Myocyte (in vitro differentiated cells): ENCODE measurements at places on chromosomes 13 and 19. TPM values are rescaled to one million over a fixed set of nuclear protein-coding genes. Genes with fewer than 3 reads are reported as not detected.

- DNase-seq, result no peak
Measured at GRCh38 chr19:48344892-48345291, 18.8 kb downstream of the TMEM143 start.

- peak; percentile 72 for DNase-seq
Measured at GRCh38 chr13:49641801-49642291, 13.5 kb downstream of the ARL11 start.

GRCh38 chr13:33230178-33230881 is 55.2 kb downstream of the STARD13 start:
- DNase-seq, result no peak

C1QTNF9B gene
- total RNA-seq, result not detected in 2 replicates

GRCh38 chr19:12581100-12581499 is 29.5 kb downstream of the ZNF490 start:
- no peak for DNase-seq

C5AR2 gene
- total RNA-seq, result not detected in 2 replicates

DNA sequence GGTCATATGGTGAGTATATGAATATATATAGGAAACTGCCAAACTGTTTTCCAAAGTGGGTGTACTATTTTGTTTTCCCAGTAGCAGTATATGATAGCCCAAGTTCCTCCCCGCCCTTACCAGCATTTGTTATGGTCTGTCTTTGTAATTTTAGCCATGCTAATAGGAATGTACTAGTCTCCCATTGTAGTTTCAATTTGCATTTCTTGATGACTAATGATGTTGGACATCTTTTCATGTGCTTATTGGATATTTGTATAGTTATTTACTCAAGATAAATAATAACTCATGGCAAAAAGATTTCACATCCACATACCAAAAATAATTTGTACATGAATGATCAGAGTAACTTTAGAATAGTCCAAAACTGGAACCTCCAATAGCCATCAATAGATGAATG is 75.3 kb upstream of the SERP2 start:
- DNase-seq, result no peak

DNA sequence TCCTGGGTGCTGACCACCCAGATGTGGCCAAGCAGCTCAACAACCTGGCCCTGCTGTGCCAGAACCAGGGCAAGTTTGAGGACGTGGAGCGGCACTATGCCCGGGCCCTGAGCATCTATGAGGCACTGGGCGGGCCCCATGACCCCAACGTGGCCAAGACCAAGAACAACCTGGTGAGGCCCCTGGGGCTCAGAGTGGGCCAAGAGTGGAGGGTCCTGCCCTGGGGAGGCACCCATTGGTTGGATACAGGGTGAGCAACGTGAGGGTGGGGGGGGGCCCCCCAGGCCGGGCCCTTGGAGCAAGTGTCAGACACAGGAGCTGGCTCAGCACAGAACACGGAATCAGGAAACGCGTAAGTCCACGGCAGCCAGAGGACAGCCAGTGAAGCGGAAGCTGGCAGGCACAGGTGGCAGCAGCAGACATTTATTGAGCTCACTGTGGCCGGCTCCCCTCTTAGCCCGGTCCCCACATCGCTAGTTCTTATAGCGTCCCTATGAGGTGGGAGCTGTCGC is 8.9 kb downstream of the KLC3 start:
- no peak for DNase-seq

- no peak for DNase-seq
Measured at GRCh38 chr19:50837300-50837699, 3.9 kb upstream of the KLK15 start.

DNA sequence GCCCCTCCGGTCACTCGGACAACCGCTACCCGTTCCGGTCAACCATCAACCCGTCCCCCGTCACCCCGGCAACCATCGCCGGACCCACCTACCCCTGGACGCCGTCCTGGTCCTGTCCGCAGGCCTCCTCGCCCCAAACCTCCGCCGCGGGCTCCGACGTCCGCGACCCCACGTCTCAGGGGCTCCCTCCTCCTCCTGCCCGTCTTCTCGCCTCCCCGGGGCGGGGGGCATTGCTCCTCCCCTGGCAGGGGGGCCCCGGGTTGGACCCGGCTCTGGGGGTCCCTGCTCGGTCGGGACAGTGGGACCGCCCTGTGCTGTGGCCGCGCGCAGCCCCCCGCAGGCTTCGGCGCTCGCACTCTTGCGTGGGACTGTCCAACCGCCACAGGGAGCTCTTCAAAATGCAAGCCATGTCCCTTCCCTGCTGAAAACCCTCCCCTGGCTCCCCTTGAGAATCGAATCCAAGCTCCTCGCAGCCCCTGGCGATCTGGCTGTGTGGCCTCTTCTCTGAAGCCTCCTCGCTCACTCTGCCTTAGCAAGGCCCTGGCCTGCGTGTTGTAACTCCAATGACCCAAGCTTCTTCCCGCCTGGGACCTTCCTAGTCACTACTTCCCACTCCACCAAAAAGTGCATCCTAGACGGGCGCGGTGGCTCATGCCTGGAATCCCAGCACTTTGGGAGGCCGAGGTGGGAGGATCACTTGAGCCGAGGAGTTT is 8.4 kb downstream of the EPHX3 start:
- no peak for DNase-seq

DNA sequence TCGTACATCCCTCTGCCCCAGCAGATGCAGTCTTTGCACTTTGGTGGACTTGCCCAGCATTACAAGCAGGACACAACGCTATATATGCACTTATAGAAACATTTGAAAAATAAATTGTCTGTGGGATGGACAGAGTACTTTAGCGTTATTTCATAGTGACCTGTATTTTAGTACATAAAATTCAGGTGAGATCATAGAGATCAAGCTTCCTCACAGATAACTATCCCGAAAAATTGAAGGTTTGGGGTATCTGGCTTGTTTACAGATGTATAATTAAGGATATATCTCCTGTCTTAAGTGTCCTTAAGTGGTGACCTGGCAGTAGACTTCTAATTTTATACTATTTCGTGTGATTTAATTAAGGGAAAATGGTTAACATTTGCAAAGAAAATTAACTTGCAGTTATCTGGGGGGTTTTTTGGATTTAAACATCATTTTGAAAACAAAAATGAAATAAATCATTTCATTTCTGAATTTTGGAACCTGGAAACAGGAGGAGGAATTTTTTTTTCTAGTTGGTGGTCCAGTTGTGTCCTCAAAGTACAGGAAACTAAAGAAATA is 977 bp upstream of the MAB21L1 start:
- DNase-seq, result no peak

DNA sequence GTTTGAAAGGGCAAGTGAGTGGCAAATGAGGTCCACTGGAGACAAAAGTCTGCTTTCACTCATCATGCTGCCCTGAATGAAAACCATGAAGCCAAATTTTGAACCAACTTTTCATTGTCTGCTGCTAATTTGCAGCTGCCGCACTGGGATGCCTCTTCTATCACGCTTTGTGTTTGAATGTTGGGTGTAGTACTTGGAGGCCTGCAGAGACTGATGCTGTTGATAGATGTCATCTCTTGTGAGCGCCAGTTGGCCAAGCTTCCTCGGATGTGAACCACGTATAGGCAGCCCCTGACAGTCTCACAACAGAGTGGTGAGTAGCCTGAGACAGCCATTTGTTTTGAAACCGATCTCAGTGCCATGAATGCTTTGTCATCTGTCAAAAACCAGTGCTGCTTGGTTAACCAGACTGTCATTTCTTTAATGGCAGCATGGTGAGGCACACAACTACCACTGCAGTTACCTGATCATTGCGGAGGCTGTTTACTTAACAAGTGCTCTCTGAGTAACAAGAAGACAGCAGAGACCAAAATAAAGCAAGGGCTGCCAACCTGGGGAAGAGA is 31.2 kb upstream of the SLC10A2 start:
- no peak for DNase-seq

NHLRC3 gene
- total RNA-seq, result 19.5 and 19.6 TPM in 2 replicates

DNA sequence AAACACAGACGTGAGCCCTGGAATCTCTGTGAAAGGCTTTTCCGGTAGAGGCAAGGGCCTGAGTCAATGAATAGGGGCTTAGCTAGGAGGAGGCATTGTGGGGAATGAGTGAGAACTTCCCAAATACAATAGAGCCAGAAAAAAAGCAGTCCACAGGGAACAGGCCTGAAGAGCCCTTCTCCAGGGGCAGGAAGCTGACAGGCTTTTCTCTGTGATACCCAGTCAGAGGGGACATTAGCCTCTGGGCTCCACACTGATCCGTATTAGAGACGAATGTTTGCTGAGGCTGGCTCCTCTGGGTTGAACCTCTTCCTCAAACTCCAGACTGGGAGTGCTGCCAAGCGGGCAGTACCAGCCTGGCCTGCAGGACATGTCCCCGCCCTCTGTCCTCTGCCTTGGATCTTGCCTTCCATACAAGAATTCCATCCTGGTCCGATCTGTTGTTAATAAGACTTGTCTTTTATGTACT is 2.3 kb downstream of the DHRS12 start:
- peak; percentile 43 for DNase-seq

CNN1 gene
- 2.0 and 6.3 TPM in 2 replicates for total RNA-seq

LILRB4 gene
- total RNA-seq, result not detected in 2 replicates

PRTN3 gene
- total RNA-seq, result not detected in 2 replicates

GRCh38 chr19:17339088-17339741 is 1.9 kb downstream of the GTPBP3 start:
- DNase-seq, result no peak

F2RL3 gene
- total RNA-seq, result not detected in 2 replicates

DNA sequence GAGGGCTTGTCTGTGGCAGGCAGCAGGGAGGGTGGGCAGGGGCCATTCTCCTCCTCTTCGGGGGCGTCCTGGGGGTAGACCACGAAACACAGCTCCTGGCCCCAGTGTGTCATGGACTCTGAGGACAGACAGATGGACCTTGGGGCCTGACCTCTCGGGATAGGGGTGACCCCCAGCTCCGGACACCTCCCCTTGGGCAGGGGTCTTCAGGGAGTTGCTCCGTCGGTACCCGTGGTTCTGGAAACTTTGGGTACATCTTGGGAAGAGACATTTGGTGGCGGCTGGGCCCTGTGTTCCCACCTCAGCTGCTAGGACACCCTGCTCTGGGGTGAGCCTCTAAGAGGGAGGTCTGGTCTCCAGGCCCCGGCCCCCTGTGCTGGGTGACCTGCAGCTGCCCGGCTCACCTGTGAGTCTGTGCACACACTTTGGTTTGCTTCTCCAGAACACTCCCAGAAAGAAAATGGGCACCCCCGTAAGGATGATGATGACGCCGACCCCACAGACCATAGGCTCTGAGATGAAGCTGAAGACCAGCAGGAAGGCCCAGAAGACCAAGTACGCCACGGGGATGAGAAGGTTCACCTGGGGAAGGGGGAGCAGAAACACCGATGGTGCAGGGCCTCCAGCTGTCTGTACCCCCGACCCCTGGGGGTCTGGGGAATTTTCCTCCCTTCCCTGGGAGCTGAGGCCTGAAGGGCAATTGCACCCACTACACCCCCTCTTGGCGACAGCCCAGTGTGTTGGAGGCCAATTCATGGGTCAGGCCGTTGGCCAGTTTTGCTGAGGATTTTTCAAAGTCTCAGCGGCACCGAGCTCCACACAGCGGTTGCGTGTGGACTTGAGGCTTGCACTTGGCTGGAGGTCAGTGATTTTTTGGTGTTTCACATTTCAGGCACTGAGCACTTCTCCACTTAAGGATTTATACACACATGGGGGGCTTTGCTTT is 15.0 kb downstream of the LRP3 start:
- no peak for DNase-seq

GRCh38 chr19:3609779-3610719 is 3.4 kb upstream of the TBXA2R start:
- no peak for DNase-seq

HCST gene
- not detected in 2 replicates for total RNA-seq

KRTDAP gene
- total RNA-seq, result not detected in 2 replicates

DNA sequence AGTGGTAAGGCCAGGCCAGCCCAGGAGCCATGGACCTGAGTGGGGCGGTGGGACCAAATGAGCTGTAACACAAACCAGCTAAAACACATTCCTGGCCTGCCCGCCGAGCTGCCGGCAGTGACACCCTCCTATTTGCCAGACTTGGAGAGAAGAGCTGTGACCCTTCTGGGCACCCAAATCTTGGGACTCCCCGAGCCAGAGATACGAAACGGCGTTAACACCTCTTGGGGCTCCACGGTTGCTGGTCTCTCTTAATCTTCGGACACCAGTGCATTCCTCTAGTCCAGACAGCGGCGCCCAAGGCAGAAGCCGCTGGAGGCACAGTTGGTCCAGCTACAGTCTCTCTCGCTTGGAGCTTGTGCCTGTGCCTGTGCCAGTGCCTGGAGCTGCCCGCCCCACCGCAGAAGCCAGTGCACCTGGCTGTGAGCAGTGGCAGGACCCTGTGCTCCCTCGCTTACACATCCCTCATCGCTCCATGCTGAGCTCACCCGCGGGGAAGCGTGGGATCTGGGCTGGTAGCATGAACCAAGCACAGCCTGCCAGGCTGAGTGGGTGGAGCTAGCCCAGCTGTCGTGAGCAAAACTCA is 147.2 kb upstream of the KLHL1 start:
- DNase-seq, result no peak

DNA sequence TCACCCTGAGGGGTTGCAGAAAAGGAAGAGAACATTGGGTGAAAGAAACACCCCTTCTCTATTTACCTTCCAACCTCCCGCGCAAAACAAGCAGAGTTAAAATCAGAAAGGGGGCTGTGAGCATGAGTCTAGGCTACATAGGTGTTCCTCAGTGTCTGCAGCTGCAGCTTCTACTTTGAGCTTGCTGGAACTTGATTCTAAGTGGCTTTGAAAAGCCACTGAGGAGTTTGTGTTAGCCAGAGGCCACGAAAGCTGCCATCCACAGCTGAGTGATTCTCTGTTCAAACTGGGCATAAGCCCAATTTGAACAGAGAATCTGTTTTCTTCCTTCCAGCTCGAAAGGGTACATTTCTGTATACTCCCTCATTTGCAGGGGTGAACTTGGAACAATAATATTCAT is 343.9 kb downstream of the PCDH9 start:
- DNase-seq, result peak; percentile 51

- DNase-seq, result no peak
Measured at GRCh38 chr13:38265132-38265497, 84.5 kb upstream of the UFM1 start.

- peak; percentile 33 for DNase-seq
Measured at GRCh38 chr13:44157606-44158005, 216.0 kb upstream of the SERP2 start.

- DNase-seq, result no peak
Measured at GRCh38 chr19:10854350-10855089, 6.3 kb downstream of the C19orf38 start.

DNA sequence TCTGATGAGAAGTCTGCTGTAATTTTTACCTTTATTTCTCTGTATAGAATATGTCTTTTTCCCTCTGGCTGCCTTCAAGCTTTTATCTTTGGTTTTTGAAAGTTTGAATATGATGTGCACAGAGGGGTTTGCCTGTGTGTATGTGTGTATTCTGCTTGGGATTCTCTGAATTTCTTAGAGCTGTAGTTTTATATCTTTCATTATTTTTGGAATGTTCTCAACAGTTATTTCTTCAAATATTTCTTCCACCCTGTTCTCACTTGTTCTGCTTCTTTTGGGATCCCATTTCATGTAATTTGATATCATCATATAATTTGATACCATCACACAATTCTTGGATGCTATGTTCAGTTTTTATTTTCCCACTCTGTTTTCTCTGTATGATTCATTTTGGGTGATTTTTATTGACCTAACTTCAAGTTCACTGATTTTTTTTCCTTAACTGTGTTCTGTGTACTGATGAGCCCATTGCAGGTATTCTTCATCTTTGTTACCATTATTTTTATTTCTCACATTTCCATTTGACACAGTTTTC is 7.5 kb downstream of the COG3 start:
- peak; percentile 43 for DNase-seq

SIGLECL1 gene
- not detected in 2 replicates for total RNA-seq
